Right ventricle myocardium superior (tissue), 1 donor: ENCODE measurements at places on chromosomes 4 and X.
A peak's percentile ranks its signal among the peaks of the same experiment; 100 is the strongest.

DNA sequence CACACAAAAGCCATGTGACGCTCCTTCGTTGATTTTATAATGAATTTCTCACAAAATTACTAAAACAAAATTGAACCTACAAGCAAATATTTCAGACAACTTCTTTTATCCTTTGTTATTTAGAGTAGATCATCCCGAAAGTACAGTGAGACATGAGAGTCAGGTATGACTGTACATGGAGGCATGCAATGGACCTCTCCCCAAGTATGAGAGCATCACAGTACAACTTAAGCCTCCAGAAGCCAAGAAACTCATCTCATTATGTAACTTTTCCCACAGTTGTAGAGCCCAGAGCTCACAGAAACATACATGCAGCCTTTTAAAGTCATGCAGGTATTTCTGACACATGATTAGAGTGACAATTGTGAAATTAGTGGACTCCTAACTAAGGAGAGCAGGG, 167.7 kb downstream of the PAPSS1 start:
- no peak for DNase-seq

DNA sequence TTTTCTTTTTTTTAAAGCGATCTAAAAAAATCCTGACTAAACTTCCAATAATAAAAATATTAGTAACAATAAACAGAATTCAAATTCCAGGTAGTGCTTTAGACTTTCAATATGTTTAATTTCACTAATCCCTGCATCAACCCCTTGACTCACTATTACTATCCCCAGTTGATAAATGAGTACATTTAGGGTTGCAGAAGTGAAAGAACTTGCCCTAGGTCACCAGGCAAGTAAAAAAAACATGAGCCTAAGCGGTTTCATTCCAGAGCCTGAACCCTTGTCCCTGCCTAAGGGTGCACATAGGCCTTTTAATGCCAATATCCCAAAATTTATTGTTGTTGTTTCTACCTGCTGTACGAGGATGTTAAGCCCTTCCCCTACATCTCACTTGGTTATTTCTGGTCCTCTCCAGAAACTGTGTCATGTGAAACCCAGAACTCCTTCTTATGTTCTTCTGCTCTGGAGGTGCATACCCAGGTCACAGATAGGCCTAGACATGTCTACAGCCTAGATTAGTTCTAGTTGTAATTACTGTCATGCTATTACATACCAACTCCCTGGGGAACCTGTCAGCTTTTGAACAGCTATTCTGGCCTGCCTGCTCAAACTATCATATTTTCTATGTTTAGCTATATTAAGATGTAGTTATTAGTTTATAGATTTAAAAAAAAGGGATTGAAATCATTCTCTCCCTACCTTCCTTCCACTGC, 244.5 kb upstream of the PITX2 start:
- no peak for DNase-seq

- no peak for DNase-seq
Measured at GRCh38 chr4:185534511-185534865, 819 bp downstream of the PDLIM3 start.

- peak; percentile 59 for DNase-seq
Measured at GRCh38 chr4:109184491-109184961, 117.9 kb downstream of the COL25A1 start.

- no peak for DNase-seq
Measured at GRCh38 chr4:153520801-153521329, 54.7 kb downstream of the TMEM131L start.

GRCh38 chrX:42023122-42023521, 99.8 kb upstream of the CASK start:
- no peak for DNase-seq

GRCh38 chr4:114636192-114636935, 37.8 kb downstream of the UGT8 start:
- DNase-seq: no peak

GRCh38 chr4:33715841-33716395, 2528.4 kb downstream of the ARAP2 start:
- DNase-seq: no peak

- no peak for DNase-seq
Measured at GRCh38 chr4:40337051-40337450, 1.9 kb downstream of the CHRNA9 start.

- DNase-seq: peak; percentile 22
Measured at GRCh38 chr4:3254302-3255131, 5.6 kb downstream of the MSANTD1 start.

GRCh38 chrX:45266456-45266855, 65.8 kb upstream of the DIPK2B start:
- no peak for DNase-seq

DNA sequence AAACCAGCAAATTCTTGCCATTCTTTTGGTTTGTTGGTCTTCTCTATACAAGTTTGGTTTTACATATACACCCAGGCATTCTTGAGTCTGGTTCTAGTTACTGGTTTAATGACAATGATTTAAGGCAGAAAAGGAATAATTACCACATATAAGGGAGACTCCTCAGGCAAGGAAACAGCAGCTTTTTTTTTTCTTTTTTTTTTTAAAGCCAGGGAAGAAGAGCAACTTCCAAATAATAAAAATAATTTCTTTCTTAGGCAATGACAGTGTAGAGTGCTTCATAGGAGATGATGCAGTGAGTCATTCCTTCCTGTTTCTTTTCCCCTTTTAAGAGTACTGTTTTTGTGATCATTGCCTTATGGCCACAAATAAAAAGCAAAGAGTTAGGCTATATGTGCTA, 289.7 kb downstream of the DKK2 start:
- no peak for DNase-seq

GRCh38 chrX:107659768-107660167, 31.5 kb downstream of the PRPS1 start:
- DNase-seq: no peak

DNA sequence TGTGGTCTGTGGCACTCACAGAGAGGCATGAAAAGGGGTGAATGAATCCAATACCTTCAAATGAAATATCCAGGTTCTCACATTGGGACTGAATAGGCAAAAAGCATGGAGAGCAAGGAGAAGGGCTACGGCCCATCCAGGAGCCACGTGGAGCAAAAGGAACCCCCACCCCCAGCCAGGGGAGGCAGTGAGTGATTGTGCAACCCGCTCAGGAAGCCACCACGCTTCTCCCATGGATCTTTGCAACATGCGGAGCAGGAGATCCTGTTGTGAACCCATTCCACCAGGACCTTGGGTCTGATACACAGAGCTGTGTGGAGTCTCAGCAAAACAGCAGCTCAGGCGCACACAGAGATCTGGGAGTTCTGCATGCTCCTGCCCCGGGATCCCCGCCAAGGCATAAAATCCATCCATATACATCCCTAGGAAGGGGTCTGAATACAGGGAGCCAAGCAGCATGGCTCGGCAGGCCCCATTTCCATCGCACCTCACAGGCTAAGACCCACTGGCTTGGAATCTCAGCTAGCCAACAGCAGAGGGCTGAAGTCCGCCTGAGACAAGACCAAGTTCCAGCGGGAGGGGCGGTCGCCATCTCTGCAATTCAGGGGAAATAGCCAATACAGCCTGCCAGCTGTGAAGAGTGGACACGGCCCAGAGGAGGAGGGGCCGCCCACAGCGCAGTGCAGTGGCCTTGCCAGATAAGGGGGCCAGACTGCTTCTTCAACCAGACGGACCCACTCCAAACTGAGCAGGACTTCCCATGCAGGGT, 80.2 kb downstream of the FGF16 start:
- peak; percentile 63 for DNase-seq

- DNase-seq: no peak
Measured at GRCh38 chr4:140609548-140610425, 41.0 kb upstream of the UCP1 start.

DNA sequence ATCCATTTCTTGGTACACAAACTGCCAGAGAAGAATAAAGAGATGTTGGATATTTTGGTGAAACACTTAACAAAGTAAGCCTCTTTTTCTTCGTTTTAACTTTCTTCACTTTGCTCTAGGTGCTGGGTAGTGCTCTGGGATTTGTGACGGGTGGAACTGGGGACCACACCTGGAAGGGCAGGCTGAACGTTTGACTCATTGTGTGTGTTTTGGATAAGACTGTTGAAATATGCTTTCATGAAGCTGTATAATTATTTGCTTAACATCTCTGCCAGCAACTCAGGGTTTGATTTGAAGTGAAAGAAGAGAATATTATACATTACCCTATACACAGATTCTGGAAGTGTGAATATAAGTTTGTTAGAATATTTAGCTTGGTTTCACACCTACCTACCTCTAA, 233.2 kb downstream of the ARHGAP10 start:
- DNase-seq: no peak

- peak; percentile 91 for DNase-seq
Measured at GRCh38 chr4:127782025-127782274, 172 bp upstream of the HSPA4L start.

DNA sequence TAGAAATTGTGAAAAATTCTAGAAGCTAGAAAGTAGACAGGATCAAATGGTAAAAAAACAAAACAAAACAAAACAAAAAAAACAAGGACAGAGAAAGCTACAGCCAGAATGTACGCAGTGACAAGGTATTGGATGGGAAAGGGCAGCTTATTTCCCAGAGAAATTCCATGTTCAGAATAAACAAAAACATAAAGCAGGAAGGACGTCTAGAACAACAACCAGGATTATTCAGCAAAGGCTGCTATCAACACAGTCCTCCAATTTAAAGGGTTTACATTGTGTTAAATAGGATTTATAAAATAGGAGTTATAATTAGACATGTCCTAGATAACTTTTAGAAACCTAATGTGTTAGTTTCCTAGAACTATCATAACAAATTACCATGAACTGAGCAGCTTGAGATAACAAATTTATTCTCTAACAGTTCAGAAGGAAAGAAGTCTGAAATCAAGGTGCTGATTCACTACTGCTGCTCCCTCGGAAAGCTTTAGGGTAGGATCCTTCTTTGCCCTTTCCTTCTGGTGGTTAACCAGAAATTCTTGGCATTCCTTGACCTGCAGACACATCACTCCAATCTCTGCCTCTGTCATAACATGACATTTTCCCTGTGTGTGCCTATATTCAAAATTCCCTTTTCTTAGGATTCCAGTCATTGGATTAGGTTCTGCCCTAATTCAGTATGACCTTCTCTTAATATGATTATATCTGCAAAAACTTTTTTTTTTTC, 175.6 kb downstream of the SNCA start:
- DNase-seq: no peak

DNA sequence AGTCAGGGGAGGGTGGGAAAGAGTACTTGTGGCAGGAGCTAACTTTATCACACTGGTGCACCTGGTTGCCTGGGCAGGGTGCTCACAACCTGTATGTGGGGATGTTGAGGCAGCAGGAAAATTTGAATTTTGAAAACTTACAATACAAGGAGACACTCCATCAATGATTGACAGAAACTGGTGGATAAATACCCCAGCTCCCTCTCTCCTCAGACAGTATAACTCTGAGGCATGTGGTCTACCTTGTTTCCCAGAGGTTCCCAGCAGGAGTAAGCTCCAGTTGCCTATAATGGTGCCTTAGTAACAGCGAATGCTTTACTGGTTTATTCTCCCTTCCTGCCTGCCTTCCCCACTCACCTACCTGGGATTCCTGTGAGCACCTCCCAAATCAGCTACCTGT, 111.7 kb upstream of the PRPS2 start:
- no peak for DNase-seq

GRCh38 chr4:28277931-28278330, 1417.3 kb downstream of the STIM2 start:
- no peak for DNase-seq

DNA sequence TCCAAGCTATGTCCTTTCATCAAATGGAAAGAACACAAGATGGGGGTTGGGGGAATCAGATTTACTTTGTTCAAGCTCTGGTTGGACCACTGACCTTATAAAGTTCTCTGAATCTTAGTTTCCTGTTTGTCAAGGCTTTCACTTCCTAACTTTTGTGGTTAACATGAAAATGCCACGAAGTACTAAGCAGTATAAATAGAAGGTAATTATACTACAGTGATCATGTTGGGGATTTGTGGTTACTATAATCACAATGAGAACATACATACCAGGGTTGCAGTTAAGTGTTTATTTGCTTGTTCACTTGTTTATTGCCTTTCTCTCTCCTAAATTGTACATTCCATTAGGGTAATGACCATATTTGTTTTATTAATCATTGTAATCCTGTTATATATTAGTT, 53.2 kb downstream of the SPRY1 start:
- no peak for DNase-seq

DNA sequence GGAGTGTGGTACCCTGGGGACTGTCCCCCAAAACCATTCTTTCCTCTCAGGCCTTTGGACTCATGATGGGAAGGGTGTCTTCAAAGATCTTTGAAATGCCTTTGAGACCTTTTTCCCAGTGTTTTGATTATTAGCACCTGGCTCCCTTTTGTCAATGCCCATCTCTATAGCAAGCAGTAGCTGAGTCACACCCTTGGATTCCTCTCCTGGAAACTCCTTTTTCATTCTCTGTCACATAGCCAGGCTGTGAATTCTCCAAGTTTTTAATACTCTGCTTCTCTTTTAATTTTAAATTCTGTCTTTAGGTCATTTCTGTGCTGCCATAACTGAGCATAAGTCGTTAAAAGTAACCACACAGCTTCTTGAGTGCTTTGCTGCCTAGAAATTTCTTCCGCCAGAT, 29.7 kb downstream of the IL21 start:
- no peak for DNase-seq

- DNase-seq: no peak
Measured at GRCh38 chr4:172481802-172482508, 668.8 kb downstream of the GALNTL6 start.

DNA sequence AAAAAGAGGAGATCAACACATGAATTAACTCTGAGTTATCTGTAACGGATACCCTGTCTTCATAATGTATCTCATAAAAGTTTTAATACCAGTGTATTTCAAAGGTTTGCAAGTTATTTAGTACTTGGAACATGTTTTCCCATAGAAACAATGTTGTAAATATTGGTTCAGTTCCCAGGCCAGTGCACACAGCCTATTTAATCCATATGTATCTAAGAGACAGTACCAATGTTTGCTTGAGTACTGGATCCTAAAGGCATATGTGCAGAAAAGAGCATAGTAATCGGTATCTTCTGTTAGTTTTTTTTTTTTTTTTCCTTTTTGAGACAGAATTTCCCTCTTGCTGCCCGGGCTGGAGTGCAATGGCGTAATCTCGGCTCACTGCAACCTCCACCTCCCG, 46.1 kb downstream of the SLIT2 start:
- DNase-seq: no peak

- DNase-seq: no peak
Measured at GRCh38 chr4:182280436-182281111, 37.4 kb downstream of the TENM3 start.

DNA sequence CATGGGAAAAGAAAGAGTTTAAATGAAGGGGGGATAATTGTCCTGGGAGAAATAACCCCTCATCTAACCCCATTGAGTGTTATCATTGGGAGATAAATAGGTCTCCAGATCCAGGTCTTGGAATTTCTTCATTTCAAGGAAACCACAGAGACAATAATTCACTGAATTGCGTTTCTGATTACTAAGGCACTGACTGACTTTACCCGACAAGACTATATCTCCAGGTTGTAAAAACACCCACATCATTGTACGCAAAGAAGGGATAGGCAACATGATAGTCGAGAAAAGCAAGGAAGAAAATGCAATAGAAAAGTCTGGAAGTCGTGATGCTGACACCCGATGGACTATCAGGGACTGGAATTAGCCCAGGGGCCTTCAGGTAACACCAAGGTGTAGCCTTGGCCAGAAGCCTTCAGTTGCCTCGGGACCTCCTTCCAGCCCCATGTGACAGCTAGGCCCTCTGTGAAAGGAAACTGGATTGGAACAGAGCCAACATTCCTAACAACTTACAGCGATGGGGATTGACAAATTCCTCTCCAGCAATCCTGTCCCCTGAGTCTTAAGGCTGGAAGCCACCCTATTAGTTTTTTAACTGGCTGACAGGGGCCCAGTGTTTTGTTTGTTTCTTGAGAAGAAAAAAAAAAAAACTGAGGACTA, 46.5 kb upstream of the RAB9B start:
- no peak for DNase-seq
